NCI-H2107 (cell line): ENCODE measurements at places on chromosomes 11 and 22.

GRCh38 chr11:7637447-7638157 is 35.7 kb downstream of the CYB5R2 start:
- DNase-seq, result no peak

DNA sequence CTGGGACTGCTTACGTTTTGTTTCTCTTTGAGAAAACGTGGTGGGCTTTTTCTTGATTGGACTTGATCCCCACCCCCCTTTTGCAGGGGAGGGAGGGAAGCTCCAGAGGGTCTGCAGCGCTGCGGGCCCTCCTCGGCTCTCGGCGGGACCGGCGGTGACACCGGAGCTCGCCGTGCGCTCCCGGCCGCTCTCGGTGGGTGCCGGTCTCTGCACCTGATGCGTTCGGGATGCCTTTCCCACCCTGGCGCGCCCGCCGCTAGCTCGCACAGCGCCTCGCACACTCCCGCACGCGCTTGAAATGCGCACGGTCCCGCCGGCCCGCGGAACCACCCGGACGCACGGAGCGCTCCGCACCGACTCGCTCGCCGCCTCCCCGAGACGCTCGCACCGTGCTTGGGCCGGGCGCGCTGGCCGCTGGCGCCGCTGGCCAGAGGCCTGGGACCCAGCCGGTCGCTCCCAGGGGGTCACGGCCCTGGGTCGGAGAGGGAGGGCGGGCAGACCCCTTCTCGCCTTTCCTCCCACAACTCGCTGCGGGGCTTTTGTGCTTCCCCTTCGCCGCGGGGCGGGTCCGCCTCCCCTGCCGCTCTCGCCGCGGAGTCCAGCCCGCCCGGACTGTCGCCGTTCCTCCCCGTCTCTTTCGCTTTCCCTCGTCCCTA is 1.0 kb downstream of the ZBTB16 start:
- no peak for DNase-seq

- DNase-seq, result no peak
Observed at GRCh38 chr11:95379479-95379878, 148.5 kb upstream of the SESN3 start.

DNA sequence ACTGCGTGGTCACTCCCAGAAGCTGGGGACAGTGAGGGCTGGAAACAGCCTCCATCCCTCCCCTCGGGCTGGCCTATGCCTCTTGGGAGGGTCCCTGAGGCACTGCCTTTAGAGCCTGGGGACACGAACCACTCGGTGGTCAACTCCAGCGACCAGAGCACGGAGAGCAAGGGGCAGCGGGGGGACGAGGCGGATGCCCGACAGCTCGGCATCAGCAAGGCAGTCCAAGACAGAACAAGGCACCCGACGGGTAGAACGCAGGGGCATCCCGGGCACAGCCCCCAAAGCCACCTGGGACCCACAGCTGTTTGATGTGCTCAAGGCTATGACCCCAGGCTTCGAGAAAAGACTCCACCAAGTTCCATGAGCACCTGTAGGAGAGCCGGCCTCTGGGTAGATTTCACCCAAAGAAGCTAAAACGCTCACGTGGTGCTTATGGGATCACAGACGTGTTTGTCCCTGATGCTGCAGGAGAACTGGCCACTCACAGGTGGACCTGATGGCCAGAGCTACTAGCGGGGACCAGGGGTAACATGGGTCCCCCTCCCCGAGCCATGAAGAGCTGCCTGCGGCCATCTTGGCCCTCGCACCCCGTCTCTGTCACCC is 510 bp upstream of the LSP1 start:
- no peak for DNase-seq

- DNase-seq, result no peak
Observed at GRCh38 chr22:27192135-27192829, 534.9 kb downstream of the MIAT start.

DNA sequence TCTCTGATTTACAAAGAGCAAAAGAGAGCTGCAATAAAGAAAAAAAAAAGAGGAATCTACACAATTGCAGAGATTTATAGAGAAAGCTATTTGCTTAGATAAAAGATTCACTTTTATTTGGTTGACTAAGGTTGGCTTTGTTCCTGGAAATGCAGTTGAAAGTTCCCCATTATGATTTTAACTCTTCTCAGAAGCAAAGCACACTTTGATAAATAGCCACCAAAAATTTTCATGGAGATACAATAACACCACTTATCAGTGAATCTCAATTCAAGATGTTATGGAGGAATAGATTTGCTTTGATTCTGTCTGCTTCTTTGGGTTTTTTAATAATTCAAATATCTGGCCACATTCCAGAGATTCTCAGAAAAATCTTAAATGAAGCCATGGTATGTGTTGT is 88.5 kb upstream of the ANO3 start:
- DNase-seq, result no peak

DNA sequence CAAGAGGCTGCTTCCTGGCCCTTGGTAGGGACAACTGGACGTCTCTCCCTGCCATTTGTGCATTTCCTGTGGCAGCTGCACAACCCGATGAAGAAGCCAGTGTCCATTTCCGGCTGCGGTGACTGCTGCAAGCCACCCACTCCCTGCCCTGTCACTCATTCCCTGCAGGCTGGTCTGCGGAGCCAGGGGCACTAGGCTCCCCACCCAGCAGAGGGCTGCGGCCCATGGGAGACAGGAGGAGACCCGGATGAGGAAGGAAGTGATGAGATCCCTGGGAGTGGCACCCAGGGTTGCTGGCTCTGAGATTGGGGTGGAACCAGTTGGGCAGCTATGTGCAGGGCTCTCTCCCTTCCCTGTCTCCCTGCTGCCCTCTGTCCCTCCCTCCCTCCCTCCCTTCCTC is 10.0 kb upstream of the MYRF start:
- no peak for DNase-seq

GRCh38 chr11:30495437-30495836 is 90.7 kb downstream of the MPPED2 start:
- no peak for DNase-seq

- DNase-seq, result no peak
Observed at GRCh38 chr11:61401173-61401572, 8.8 kb downstream of the TMEM216 start.

DNA sequence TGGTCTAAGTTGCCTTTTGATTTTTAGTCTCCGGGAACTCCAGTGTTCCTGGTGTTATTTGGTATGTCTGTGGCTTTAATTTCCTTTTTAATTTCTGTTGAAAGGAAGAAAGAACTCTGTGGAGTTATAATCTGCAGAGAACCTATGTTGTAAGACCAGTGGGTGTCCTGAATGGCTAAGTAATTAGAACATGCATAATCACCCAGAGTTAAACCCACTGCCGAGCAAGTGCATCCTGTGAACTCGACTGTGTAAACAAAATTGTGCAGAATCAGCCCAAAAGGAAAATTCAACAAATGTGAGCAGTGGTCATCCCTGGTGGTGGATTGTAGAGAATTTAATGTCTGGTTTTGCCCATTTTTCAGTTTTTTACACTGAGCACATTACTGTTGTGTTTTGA is 162.5 kb downstream of the COMMD9 start:
- no peak for DNase-seq

- DNase-seq, result no peak
Observed at GRCh38 chr11:11843642-11844041, 1.9 kb downstream of the USP47 start.

GRCh38 chr11:83835423-83835822 is 549.3 kb upstream of the CCDC90B start:
- no peak for DNase-seq

- DNase-seq, result no peak
Observed at GRCh38 chr11:116353589-116353988, 419.2 kb downstream of the BUD13 start.

GRCh38 chr11:109957000-109957399 is 136.2 kb upstream of the ZC3H12C start:
- no peak for DNase-seq

- DNase-seq, result no peak
Observed at GRCh38 chr11:119316016-119316728, 758 bp downstream of the MCAM start.

- DNase-seq, result no peak
Observed at GRCh38 chr11:69843529-69843921, 24.3 kb upstream of the FGF3 start.

DNA sequence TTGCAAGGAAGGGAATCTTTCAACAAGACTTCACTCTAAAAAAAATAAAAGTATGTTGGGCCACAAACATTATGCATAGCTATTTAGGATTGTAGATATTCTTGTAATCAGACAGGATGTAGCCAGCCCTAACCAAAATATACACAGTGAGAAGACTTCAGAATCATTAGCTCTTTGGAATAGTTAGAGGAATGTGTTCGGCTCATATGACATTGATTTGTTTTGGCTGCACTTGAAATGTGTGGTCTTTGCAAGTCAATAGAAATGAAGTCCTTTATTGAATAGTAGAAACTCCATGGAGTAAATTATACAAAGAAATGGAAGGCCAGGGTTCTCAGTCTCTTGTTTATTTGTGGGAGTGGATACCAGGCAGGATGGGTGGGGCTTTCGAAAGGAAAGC is 692.1 kb downstream of the NTM start:
- DNase-seq, result no peak

DNA sequence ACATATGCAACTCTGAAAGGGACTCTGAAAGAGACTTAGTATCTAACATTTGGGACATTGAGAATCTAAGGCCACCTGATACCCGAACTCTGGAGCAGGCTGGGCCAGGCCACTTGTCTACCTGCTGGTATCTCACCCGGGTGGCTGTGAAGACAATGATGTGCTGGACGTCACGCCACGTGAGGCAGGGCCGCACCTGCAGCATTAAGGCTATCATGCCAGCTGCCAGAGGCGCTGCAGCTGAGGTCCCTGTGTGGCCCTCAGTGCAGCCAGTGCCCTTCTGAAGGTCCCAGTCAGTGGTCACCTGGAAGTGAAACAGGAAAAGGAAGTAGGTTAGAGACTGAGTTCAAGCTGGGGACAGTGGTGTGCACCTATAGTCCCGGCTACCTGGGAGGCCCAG is 12.4 kb downstream of the PCSK7 start:
- DNase-seq, result no peak

DNA sequence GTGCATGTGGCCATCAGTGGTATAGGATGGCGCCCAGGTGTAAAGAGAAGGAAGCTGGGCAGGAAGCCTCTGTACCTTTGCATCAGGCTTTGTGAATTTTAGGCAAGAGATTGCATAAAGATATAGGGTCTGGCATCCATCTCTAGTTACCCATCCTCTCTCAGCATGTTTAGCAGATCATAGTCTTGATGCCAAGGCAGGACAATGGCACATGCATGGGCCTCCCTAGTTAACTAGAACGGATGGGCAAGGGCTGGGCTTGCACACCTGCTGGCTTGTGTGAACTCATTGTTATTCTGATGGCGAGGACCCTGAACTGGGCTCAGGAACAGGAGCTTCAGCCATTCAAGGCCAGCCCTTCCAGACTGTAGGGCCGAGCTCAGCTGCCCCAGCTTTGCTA is 229.2 kb upstream of the NCAM1 start:
- no peak for DNase-seq

GRCh38 chr11:15774388-15774939 is 581.9 kb downstream of the SOX6 start:
- DNase-seq, result no peak

- DNase-seq, result no peak
Observed at GRCh38 chr22:23305321-23305910, 125.1 kb downstream of the BCR start.

GRCh38 chr11:61333550-61334433 is 764 bp downstream of the TKFC start:
- no peak for DNase-seq
